CD4-positive, alpha-beta T cell treated with Interleukin-17A for 1 hour (primary cell): ENCODE measurements at places on chromosomes 6 and 20.

GRCh38 chr20:14666696-14667095 lies 329.3 kb upstream of the FLRT3 start:
- DNase-seq: no peak

- DNase-seq: no peak
Observed at GRCh38 chr6:55034752-55035151, 139.6 kb upstream of the HCRTR2 start.

GRCh38 chr6:26534681-26535465 lies 3.3 kb upstream of the HMGN4 start:
- no peak for DNase-seq

GRCh38 chr20:9942736-9943135 lies 92.1 kb upstream of the ANKEF1 start:
- DNase-seq: no peak

DNA sequence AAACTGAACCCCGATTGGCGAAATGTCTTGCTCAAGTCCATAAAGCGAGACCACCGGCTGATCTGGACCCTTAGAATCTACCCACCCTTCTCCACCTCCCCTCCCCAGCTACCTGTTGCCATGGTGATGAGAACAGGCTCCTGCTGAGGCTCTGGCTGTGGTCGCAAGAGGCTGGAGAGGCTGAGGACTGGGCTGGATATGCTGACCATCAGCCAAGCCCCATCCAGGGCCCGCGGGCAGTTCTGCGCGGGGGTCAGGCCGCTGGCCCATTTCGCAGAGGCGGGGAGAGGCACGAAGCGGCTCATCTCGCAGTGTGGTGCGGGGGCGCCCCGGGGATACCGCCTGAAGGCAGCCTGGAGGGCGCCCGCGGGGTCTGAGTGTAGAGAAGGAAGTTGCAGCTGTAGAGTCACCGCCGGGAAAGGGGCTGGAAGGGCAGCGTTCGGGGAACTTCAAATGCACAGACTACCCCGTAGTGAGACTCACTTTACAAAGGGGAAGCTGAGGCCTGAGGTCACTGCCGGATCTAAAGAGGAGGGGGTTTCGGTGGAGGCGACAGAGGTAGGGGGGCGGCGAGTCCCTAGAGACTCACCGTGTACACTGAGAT lies 671 bp downstream of the TAPBP start:
- peak; percentile 51 for DNase-seq

GRCh38 chr6:61210549-61210948 lies 1075.5 kb downstream of the KHDRBS2 start:
- DNase-seq: no peak

GRCh38 chr6:159307246-159307790 lies 138.1 kb downstream of the FNDC1 start:
- no peak for DNase-seq

DNA sequence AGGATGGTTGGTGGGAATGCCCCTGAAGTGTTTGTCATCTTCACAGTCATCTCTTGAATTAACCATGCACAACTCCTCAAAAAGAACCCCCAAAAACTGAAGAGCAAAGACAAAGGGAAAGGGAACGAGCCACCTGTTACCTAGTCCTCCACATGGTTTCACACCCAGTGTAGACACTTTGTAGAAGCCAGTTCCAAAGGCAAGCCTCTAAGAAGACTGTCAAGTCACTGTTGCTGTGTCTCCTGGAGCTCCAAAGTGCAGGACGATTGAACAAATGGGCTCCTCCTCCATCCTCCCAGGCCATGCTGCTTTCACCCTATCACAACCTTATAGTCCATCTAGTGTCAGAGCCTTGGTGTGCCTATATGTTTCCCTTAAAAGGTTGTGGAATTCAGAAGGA lies 277.6 kb upstream of the PRDM1 start:
- no peak for DNase-seq

DNA sequence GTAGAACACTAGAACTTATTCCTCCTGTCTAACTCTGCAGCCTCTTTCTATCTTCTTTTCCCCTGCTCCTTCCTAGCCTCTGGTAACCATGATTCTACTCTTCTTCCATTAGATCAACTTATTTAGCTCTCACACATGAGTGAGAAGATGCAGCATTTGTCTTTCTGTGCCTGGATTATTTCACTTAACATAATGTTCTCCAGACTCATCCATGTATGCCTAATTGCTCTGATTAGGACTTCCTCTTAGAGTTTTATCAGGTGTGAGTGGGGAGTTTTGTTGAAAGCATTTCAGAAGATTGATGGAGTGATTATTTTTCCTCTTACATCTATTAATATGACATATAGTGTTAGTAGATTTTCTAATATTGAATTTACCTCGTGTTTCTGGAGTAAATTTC lies 140.4 kb downstream of the CDKAL1 start:
- DNase-seq: no peak

GRCh38 chr6:75481394-75481793 lies 12.2 kb downstream of the FILIP1 start:
- DNase-seq: no peak

- no peak for DNase-seq
Observed at GRCh38 chr6:6880745-6881437, 226.9 kb upstream of the RREB1 start.

DNA sequence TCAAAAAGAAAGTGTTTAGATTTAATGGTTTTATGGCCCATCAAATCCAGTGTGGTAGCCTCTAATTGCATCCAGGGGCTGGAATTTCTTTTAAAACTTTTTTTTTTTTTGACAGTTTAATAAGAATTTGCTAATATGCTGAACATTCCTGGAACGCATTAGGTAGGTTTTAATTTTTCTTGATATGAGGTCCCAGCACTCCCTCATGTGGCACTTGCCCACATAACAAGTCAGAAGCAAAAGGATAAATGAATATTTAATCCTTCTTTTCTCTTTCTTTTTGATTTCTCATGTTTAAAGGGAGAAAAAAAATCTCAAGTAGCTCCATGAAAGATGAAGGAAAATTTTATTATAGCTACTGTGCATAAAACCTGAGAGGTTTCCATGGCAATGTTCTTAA lies 13.5 kb downstream of the HAO1 start:
- no peak for DNase-seq

DNA sequence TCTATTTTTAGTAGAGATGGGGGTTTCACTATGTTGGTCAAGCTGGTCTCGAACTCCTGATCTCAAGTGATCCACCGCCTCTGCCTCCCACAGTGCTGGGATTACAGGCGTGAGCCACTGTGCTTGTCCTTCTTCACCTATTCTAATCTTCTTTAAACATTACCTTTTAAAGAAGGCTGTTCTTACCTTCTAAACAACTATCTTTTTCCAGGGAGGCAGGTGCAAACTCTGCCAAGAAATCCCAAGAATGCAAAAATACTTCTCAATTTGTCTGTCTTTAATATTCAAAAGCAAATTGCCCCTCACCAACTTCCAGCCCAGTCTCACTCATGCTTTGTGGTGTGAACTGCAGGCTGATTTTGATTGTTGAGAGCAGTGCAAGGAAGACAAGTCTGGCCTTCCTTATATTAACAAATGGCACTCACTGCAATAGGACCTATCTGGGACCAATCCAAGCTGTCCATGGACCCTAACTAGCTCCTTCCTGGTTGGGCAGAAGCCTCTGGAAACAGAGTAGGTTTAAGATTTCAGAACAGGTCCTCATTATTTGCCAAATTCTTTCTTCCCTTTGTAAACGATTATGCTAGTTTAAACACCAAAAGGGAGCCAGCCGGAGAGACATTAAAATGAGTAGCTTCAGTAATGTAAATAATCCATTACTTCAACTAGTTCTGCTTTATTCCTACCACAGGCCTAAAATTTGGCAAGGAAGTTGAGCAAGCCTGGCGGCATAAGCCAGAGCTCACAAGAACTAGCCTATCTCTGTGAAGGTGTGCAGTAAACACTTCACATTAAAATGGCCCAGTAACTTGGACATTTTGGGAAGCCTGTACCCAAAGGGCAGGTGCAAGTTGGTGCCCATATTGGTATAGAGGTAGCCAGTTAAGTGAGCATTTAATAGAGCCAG lies 1.6 kb downstream of the SCAND1 start:
- peak; percentile 19 for DNase-seq

DNA sequence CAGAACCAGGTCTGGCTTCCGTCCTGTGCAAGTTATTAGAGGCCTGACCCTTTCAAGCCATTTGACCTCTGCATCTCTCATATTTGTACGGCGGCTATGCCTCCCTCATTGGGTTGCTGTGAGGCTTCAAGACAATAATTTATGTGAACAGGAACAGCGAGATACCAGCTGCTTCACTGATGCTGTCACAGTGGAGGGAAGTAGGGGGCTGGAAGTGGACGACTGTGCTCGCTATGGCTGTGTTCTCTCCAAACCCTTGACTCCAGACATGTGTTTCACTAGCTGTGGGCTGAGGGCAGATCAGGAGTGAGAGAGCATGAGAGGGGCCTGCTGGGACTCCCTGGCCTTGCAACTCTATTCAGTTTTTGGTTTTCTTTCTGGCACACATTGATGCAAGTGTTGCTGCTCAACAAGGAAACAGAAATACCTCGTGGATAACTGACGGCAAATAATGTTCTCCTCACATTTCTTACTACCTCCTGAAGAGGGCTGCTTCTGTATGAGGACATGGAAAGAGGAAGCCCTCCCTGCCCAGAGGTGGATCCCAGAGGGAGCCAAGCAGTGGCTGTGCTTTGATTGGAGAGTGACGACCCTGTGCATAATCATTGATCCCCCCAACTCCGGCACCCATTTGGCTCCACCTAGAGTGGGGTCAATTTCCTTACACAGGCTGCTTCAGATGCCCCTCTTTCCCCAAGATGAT lies 34.7 kb upstream of the SCP2D1 start:
- DNase-seq: no peak

GRCh38 chr6:22113026-22113766 lies 183.6 kb downstream of the PRL start:
- DNase-seq: no peak

GRCh38 chr6:90264561-90264960 lies 32.1 kb downstream of the BACH2 start:
- DNase-seq: no peak

- no peak for DNase-seq
Observed at GRCh38 chr20:9294041-9294440, 220.3 kb upstream of the LAMP5 start.

GRCh38 chr20:60463798-60464197 lies 505.6 kb downstream of the CDH26 start:
- DNase-seq: no peak
